ENCODE measurements at places on chromosomes 2 and 18.

- no peak for DNase-seq
These were observed 273.7 kb upstream of the KYNU start for GRCh38 chr2:142603759-142604158.

DNA sequence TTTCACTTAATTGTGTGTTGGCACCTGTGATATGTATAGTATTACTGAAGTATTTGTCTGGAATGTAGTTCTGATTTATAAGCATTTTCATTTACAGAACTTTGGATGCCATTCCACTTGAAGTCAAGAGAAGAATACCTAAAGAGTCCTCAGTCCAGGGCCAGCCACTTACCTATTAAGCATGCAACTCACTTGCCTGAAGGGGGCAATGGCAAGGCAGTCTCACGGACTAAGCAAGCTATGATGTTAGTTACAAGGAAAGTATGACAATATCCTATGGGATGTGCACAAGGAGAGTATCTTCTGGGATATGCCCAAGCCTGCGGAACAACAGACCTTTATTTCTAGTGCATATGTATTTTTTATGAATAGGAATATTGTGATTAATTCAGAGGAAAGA lies 369.4 kb upstream of the GCFC2 start:
- DNase-seq: no peak

- DNase-seq: no peak
These were observed at the start of gene TWIST2 for GRCh38 chr2:238847841-238848690. TWIST2 (plus strand) TSS chr2:238848085; CDS start chr2:238848216, 131 bp downstream.

DNA sequence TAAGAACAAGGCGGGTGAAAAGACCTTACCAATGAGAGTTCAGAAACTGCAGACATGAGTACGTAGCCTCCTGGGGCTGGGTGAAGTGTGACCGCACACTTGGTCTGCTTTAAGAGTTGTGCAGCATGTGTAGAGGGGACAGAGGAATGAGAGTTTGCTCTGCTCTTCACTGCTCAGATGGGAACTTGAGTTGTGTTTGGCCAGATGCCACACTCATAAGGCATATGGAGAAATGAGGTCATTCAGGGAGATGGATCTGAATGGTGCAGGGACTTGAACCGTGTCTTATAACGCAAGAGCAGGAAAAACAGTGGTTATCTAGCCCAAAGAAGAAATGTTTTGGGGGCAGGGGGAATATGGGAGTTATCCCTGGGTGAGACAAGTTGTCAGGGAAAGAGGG lies 273.8 kb upstream of the LYPD1 start:
- no peak for DNase-seq

GRCh38 chr2:35339211-35339610 lies 1016.4 kb upstream of the CRIM1 start:
- no peak for DNase-seq
